ENCODE measurements at places on chromosomes 5 and 9.

DNA sequence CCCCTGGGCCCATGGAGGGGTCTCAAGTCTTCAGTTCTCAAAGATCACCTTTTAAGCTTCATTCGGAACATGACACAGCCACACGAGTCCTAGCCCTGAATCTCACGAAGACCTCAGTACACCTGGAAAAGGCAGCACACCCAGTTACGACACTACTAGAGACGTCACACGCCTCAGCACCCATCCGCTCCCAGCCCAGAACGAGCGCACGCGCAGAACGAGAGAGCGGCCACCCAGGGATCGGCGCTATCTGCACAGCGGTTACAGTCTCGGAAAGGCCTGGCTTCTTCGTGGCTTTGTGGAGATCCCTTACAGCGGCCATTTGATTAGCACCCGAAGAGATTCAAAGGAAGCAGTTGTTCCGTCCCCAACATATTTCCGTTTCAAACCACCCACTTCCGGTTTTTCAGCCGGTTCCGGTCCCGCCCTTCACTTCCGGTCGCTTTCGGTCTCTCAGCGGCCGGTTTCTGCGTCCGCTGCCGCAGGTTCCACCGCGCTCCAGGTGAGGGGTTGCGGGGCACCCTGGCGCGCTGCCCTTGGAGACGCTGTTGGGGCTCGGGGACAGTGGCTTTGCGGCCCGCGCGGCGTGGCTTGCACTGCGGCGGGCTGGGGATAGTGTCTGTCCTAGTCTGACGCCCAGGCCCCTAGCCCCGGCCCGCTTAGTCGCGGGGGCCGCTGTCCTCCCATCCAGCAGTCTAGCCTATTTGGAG is at the start of gene UBLCP1:
Gene UBLCP1 (plus strand): TSS at position 432 of the 710 bp plus-strand sequence. CDS start 5,626 bp downstream, outside the sequence.
- DNase-seq: peak; percentile 54

- no peak for DNase-seq
These were observed 211.1 kb downstream of the NR3C1 start for GRCh38 chr5:143192191-143192900.

DNA sequence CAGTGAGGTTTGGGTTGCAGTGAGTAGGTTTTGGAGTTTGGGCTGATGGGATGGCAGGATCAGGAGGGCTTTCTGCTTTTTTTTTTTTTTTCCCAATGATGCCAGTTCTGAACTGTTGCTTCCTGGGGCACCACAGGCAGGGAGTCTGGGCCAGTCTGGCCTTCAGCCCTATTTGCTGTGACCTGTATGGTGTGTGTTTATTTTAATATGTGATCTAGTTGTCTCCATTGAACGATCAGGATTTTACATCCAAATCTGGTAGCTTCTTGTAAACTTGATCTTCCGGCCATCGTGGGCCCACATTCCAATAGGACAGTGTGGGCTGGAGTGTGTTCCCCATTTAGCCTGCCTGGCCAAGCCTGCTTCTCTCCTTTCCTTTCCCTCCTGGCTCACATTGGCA is 25.8 kb upstream of the DAB2IP start:
- no peak for DNase-seq

DNA sequence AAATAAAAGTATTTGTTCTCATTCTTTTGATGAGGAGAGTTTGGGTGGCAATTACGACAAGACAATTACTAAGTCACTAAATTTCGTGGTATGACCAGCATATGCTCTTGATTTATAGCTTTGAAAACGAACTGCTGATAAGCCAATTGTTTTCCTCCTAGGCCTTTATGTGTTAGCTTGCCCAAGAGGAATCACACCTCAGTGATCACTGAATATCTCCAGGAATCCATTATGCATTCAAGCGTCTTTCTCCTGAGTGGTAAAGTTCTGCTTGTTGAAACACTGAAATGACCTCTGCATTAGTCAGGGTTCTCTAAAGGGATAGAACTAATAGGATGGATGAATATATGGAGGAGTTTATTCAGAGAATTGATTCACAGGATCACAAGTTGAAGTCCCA is 677.7 kb upstream of the MEF2C start:
- DNase-seq: no peak

GRCh38 chr9:5839572-5839902 is 6.6 kb upstream of the ERMP1 start:
- no peak for DNase-seq

GRCh38 chr9:69421908-69422801 is 97.1 kb downstream of the ENTREP1 start:
- no peak for DNase-seq

- DNase-seq: peak; percentile 69
These were observed 1.1 kb upstream of the ELL2 start for GRCh38 chr5:95962785-95963184.

GRCh38 chr9:87996234-87996860 is 22.0 kb upstream of the CDK20 start:
- DNase-seq: no peak

DNA sequence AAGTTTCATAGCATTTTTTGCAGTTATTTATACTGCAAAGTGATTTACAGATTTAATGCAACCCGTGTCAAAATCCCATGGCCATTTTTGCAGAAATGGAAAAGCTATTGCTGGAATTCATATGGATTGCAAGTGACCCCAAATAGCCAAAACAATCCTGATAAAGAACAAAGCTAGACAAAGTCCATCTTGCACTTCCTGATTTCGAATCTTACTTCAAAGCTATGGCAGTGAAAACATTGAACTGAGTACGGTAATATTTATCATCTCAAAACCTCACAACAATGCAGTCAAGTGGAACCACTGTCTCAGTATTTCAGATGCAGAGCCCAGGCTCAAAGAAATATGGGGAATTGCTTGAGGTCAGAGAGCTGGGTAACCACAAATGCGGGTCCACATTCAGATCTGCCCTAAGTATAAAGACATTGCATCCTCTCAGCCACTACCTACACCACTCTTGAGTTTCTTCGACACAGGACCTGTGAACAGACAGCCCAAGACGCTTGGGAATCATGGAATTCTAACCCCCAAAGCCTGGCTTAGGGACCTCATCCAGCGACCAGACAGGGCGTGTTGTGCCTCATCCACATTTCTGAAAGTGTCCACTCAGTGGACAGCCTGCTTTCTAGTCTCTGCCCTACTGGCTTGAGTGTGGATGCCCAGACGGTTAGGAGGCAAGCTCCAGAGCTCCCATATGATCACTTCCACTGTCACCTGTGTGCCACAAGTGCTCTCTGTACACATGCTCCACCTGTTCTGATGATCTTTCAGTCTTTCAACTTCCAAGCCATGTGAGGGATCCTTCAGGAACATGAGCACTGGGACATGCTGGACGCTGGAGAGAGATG is 39.3 kb upstream of the KCNIP1 start:
- DNase-seq: no peak

DNA sequence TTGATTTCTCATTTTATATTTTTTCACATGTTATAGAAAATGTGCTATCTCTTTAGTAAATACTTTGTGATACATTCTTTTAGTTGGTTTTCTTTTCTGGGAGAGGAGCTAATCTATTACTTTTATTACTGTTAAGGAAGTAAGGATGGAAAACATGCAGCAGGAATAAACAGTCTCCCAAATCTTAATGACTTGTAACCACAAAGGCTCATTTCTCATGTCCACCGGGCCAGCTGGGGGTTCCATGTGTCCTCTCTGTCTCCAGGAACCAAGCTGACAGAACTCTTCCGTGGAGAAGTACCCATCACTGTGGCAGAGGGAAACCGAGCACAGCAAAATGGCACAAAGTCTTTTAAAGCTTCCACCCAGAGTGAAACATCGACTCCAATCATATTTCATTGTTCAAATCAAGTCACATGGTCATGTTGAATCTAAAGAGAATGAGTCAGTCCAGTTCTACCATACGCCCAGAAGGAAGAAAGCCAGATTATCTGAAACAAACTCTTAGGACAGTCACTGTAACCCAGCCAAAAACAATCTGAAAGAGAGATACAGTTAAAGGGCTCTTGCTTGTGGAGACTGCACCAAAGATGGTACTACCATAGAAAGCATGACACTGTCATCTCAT is 97.1 kb upstream of the CDH6 start:
- DNase-seq: no peak

GRCh38 chr5:179837076-179838011 is 16.6 kb downstream of the SQSTM1 start:
- no peak for DNase-seq

DNA sequence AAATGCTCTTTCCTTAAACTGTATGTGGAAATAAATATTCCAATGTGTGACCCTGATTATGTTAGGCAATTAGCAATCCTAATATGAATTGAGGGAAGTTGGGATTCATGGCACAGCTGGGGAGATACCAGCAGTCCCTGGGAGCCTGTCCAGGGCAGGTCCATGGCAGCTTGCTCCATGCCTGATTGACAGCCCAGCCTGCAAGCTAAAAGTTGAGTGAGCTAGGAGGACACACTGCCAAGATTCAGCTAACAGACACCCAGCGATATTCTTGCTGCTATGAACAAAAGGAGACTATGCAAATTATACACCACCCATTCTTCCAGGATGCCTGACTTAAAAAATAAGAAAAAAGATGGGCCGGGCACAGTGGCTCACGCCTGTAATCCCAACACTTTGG is 6.2 kb downstream of the TGFBI start:
- no peak for DNase-seq

DNA sequence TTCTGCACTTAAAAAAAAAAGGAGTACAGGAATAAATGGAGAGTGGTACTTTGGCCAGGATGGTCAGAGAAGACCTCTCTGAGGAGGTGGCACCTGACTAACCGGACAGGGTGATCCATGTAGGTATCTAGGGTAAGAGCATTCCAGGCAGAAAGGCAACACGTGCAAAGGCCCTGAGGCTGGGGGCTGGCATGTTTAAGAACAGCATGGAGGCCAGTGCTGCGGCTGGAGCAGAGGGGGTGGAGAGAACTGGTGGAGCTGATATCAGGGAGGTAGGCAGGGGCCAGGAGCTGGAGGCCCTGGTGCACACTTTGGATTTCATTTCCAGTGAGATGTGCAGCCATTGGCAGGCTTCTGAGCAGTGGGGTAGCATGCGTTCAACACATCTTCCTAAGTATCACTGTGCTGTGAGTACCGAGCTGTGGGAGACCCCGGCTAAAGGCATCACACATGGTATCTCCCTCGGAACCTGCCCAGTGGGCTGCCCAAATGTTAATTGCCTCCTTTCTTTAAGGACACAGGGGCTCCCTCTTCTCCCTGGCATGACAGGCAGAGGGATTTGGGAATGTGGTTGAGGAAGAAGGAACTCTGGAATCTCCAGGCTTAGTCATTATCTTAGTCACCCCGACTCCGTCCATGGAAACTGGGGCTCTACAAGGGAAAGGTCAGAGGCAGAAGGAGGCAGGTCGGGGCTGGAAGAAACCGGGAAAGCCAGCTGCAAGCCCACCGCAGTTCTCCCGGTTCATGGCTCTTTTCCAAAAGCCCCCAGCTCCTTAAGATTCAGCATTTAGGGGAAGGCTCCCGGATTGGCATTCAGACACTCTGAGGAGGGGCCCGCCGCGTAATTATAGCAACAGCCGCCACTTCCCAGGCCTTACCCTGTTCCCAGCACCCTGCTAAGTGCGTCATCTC is 18.6 kb downstream of the SLC6A7 start:
- DNase-seq: no peak

DNA sequence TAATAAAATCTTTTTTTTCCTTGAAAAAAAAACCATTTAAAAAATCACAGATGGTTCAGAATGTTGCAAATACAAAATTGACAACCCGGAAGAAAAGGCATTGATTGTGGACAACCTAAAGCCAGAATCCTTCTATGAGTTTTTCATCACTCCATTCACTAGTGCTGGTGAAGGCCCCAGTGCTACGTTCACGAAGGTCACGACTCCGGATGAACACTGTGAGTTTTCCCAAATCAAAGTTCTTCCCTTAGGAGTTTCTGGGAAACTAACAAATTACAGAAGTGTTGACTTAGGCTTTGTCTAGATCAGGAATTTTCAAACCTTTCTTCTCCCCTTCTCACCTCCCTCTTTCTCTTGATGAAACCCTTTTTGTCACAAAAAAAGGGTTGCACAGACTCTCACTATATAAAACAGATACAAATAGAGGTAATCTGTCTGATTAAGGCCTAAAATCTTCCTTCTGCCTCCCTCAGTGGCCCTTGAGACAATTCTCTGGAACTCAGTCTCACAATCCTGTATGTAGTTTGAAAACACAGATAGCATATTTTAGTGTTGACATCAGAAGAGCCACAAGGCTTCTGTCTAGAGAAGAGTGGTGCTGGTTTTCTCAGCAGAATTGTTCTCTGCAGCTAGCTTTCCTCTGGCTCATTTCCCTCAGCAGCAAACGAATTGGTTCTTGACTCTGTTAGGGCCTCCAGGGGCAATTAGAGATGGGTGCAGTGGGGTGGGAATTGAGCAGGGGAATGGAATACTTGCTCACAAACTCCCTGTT is 79.5 kb downstream of the OSMR start:
- DNase-seq: no peak

DNA sequence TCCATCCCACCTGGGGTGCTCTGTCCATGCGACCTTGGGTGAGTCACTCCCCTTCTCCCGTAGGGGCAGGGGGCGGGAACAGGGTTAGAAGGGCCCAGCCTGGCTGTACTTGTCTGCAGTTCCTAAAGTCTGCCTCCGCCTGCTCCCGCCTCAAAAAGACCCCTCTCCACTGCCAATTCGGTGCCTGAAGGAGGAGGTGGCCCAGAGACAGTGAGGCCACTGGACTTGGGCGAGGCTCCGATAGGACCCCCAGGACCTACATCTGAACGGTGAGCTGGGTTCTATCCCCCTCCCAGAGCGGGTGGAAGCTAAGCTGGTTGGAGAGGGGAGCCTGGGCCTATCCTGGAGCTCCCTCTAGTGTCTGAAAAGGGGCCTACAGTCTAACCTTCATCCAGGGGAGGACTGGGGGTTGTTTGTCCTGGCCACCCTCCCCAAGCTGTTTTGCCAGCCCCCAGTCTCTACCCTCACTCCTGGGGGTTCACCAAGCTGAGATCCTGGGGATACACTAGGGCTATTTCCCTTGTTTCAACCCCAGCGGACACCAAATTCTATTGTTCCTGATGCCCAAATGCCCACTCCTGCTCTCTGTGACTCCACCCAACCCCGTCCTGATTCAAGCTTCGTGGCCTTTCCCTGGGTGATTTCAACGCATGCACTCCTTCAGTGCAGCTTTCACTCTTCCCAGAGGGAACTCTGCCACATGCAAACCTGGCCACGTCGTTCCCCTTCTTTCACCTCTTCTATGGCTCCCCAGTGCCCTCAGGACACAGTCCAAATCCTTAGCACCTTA is 6.1 kb upstream of the CRB2 start:
- no peak for DNase-seq

DNA sequence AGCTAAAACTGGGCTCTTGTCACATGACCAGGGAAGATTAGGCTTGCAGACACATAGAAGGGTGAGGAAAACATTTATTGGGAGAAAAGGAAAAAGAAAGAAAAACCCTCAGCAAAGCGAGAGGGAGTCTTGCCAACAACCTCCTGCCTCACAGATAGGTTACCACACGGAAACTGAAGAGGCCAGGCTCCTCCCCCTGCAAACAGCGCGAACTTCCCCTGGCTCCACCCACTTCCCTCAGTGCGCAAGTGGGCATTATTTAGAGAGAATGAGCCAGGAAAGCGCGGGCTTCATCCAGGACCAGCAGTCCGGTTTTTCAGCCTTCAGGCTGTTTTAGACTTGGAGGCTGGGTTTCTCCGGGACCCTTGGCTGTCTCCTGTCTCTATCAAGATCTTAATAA is 70.3 kb downstream of the STK32A start:
- no peak for DNase-seq

- no peak for DNase-seq
These were observed 1.9 kb downstream of the SLC2A8 start for GRCh38 chr9:127398715-127399400.
